Stimulated activated CD8-positive, alpha-beta memory T cell treated with anti-CD3 and anti-CD28 coated beads, Interleukin-12 subunit alpha, Interleukin-12 subunit beta, amount 100 ng/mL, for 4 hours (primary cell): ENCODE measurements at places on chromosomes 6 and 20.

DNA sequence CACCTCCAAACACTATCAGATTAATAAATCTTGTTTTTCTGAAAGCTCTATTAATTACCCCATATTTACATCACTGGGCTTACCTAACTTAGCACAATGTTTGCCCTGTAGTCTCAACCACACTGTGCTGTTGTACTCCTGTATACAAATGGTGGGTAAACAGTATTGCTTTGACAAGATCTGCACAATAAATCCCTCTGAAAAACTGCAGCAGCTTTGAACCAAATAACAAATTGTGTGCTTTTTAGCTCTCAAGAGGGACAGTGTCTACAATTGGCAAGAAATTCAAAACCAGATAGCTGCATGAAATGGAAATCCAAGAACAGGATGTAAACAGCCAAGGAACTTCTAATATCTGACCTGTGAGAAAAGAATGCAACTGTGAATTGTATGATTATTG is 10.4 kb downstream of the KIF6 start:
- no peak for DNase-seq

DNA sequence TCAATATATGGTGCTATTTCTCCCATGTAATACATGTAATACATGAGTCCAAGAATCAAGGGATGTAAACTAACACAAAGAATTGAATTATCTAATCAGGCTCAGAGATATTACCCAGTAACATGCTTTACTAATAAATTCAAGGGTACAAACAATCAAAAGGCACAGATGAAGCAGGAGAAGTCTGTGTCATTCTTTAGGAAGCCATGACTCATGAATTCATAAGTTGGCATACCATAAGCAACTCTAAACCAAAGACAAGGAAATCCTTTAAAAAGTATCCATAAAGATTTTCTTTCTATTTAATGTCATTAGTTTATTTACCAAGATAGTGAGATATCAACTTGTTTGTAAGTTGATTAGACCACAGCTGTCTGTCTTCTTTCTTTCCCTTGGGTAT is 446.0 kb upstream of the IMPG1 start:
- no peak for DNase-seq

DNA sequence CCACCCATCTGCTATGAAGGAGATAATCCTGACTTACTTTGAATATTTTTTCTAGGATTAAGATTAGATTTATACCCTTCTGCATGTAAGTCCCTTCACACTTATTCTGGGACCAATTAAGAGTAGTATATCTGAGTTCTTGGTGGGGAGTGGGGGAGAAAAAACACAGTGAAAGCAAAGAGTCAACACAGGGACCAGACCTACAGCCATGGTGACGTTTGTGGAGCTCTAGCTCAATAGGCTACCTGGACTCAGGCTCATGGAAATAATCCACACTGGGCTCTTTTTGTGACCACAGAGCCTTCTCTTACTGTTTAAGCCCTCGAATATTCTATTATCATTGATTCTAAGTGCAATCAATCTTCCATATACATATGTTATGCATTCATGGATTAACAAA is 491.4 kb downstream of the LMBRD1 start:
- no peak for DNase-seq

- DNase-seq, result no peak
Measured at GRCh38 chr20:35252037-35252461, 25.6 kb downstream of the MMP24 start.

DNA sequence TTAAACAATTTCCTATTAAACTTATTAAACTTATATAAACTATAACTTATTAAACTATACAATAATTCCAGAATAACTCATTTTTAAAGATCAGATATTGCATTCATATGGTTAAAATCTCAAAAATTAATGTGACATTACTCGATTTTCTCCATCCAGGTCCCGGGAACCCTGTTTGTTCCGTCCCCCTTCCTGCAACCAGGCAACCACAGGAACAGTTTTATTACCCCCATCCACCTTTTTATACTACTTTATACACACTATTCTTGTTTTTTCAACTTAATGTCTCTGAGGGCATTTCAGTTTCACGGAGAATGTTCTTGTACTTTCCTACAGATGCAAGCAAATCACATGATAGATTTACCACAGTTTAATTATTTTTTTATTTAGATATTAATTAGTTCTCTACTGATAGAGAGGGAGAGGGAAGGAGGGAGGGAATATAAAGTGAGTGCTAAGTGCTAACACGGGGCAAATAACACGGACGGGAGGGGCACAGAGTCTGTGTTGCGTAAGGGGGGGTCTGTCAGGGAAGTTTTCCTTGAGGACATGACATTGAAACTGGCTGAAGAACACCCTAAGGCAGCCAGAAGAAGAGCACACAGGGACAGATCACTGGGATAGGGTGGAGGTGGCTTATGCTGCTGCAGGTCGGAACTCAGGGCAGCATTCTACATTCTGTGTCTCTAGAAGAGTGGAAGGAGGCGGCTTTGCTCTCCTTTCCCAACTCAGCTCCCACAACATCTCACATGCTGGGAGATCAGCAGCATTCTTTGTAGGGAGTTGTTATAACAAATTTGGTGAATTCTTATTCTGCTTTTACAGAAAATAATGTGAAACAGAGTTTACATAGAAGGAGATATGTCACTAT is 225.2 kb downstream of the FOXC1 start:
- no peak for DNase-seq

- no peak for DNase-seq
Measured at GRCh38 chr6:137677709-137678108, 183.5 kb upstream of the OLIG3 start.
